Activated CD4-positive, alpha-beta T cell treated with anti-CD3 and anti-CD28 coated beads for 24 hours (primary cell): ENCODE measurements at places on chromosomes 1 and 21.

- DNase-seq = no peak
Observed at GRCh38 chr1:186994897-186995296, 166.1 kb downstream of the PLA2G4A start.

- no peak for DNase-seq
Observed at GRCh38 chr21:41966872-41967621, 13.2 kb upstream of the C2CD2 start.

DNA sequence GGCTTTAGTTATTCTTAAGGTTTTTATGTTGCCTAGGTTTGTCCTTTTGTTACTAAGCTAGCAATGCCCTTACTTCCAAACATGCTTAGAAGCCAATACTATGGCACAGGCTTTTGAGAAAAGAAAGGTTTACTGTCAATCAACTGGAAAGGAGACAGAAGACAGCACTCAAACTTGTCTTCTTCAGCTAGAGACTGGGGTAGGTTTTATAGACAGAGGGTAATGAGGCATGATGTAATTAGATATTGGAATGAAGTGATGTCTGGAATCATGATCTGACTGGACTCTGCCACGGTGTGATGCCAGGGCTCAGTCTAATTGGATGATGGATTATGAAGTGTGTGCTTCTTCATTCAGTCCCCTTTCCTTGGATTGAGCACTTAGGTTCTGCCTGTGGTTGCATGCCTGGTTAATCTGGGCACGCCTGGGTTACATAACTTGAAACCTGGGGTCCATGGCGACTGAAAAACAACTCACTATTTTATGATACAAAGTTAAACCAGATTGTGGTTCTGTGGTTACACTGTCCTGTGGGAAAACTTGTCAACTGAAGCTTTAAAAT is 625.8 kb downstream of the BRINP3 start:
- no peak for DNase-seq

DNA sequence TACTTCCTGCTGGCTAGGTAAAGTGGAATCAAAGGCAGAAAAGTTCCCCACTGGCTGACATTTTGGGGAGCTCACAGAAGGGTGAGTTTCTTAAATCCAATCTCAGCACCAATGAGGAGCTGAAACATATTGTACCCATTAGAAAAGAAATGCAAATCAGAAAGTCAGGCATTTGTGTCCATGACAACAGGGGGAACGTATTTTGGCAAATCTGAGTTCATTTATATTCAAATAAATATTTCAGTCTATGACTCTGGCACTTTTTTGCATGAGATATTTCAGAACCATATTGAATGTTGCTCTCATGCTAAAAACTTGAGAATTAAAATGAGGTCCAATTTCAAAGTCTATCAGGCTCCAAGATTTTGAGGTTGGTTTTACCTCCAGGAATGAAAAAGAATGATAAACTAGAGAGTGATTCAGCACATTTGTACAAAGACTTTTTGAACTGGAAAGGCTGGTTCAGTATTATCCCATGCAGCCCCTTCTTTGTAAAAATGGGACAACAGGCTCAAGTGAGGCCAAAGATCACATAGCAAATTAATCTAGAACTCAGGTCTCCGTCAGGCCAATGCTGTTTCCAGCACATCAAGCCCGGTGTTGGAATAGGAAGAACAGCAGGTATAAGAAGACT is 202.2 kb downstream of the RRAGC start:
- DNase-seq = no peak

DNA sequence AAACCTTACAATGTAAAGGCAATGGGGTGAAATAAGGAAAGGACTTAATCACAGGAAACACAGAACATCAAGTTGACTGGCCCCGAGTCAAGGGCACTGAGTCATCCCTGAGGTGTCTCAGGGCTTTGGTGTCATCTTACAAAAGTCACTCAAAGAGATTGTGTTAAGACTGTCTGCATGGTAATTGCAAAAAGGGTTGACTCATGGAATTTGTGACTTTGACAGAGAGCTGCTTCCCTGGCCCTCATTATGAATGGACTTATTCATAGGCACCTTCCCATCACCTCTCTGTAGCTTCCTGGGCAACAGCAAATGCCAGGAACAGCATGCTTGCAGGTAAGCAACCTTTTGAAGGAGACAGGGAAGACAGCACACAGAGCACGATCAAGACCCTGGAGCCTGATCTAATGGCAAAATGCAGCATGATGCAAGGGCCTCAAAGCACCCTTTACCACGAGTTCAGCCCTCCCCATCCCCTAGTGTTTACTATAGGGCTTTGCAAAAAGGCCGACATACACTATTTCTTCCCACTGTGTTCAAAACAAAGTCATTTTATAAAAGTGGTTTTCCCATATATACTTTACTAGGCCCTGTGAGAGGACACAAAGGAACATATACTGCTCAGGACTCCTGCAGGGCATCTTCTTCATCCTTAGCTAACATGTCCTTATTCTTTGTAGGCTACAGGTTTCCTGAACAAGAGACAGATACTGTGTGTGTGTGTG is 17.1 kb downstream of the ZP4 start:
- no peak for DNase-seq

GRCh38 chr1:109756848-109757521 is 6.7 kb downstream of the EPS8L3 start:
- DNase-seq = no peak

DNA sequence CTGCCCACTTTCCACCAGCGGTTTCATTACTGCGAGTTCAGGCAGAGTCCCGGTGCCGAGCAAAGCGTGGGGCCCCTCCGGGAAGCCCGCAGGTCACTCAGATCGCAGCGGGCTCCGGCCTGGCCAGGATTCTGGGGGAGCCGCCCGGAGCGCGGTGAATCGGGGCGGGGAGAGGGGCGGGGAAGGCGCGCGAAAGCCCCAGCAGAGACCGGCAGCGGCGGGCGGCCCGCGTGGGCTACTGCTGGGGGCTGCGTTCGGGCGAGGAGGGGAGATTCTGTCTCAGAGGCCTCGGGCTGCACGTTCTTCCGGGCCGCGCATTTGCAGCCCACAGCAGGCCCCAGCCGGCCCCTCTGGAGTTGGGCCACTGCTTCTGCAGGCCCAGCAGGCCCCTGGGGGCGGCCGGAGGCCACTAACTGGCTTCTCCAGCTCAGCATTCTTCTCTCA is 64.7 kb downstream of the SCCPDH start:
- no peak for DNase-seq

- DNase-seq = no peak
Observed at GRCh38 chr1:161044535-161044907, 1.3 kb downstream of the USF1 start.

GRCh38 chr1:81307786-81308185 is 492.9 kb upstream of the ADGRL2 start:
- DNase-seq = no peak
